ENCODE measurements at places on chromosomes 2 and 18. TPM values are rescaled to one million over a fixed set of nuclear protein-coding genes. Genes with fewer than 3 reads are reported as not detected.

DNA sequence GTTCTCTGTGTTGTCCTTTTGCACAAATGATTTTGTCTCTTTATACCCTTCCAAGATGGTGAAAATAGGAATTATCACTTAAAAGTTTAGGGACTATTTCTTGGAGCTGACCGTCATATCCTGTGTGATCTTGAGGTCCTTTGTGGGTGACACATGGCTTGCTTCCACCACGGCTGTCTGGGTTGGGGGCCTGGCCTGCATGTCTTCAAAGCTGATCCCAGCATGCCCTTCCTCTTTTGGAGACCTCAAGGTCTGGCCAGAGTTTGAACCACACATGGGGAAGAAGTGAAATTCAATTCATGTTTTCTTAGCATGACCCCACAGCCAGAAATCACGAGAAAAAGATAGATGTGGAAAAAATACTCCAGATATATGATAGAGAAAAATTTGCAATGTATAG is 14.0 kb downstream of the SFTPB start:
- DNase-seq = no peak

- peak; percentile 27 for DNase-seq
Observed at GRCh38 chr2:147030966-147031720, 813.7 kb upstream of the ACVR2A start.

DNA sequence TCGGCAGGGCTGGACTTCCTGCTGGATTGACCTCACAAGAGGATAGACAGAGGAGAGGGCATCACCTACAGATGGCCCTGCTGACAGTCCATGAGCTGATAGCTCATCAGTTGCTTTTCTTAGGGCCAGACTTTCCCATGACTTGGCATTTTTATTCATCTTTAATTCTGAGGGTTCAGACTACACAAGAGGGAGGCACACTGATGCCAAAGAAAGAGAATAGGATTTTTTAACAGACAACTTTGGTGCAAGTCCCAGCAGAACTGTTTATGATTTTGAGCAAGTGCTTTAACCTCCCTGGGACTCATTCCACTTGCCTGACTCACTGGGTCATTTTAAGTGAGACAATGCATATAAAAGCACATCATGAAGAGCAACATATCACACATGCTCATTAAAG is 299.2 kb downstream of the INSIG2 start:
- DNase-seq = no peak

- DNase-seq = no peak
Observed at GRCh38 chr18:62862466-62862865, 147.1 kb downstream of the PHLPP1 start.

GRCh38 chr2:45218931-45219339 is 209.7 kb upstream of the SIX2 start:
- DNase-seq = no peak

- no peak for DNase-seq
Observed at GRCh38 chr2:55729136-55729685, 35.6 kb upstream of the PNPT1 start.

GRCh38 chr2:198309673-198310280 is 505.4 kb downstream of the PLCL1 start:
- no peak for DNase-seq

DNA sequence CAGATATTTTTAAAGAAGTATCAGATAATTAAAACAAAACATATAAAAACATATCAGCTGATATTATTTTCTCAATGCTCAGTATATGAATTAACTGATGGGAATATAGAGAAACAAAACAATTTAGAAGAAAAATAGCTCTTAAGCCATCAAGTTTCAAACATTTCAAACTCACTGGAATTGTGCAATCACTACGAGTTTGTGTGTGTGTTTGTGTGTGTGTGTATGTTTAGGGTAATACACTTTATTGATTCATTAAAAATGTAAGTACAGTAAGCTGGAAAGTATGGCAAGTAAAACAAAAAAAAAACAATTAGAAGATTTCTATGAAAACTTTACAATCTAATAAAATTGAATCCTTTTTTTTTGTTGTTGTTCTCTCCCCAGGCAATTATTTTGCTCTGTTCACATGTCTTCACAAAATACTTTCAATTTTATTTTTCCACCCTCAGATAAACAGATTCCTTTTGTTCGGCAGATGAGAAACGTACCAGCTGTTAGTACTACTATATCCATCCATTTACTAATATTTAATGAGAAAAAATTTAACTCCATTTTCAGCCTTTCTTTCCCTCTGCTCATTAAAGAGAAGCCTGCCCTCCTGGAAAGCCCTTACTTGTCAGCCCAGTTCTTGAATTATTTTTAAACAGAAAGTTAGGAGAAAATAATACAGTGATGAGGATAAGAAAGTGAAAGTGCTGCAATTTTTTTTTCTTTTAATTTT is 87.6 kb downstream of the SLC8A1 start:
- DNase-seq = no peak

The UCN gene
- polyA plus RNA-seq = 0.58 TPM

The CIB4 gene
- polyA plus RNA-seq = 0.42 TPM

The ABCA12 gene
- polyA plus RNA-seq = 0.22 TPM

The AMER3 gene
- polyA plus RNA-seq = 0.03 TPM

The LRRC30 gene
- 0.21 TPM for polyA plus RNA-seq

The FOXI3 gene
- polyA plus RNA-seq = 0.10 TPM
